ENCODE measurements at places on chromosomes 3 and 15. TPM values are rescaled to one million over a fixed set of nuclear protein-coding genes. Genes with fewer than 3 reads are reported as not detected.

TGM4 gene
- polyA plus RNA-seq: 0.11 TPM

PLA2G4D gene
- 0.04 TPM for polyA plus RNA-seq

SAXO2 gene
- 5.5 TPM for polyA plus RNA-seq

RPUSD3 gene
- 35.4 TPM for polyA plus RNA-seq

CHDH gene
- polyA plus RNA-seq: 6.7 TPM

C3orf70 gene
- polyA plus RNA-seq: 8.8 TPM

PLSCR2 gene
- polyA plus RNA-seq: 0.74 TPM

HTR3D gene
- polyA plus RNA-seq: not detected

DNA sequence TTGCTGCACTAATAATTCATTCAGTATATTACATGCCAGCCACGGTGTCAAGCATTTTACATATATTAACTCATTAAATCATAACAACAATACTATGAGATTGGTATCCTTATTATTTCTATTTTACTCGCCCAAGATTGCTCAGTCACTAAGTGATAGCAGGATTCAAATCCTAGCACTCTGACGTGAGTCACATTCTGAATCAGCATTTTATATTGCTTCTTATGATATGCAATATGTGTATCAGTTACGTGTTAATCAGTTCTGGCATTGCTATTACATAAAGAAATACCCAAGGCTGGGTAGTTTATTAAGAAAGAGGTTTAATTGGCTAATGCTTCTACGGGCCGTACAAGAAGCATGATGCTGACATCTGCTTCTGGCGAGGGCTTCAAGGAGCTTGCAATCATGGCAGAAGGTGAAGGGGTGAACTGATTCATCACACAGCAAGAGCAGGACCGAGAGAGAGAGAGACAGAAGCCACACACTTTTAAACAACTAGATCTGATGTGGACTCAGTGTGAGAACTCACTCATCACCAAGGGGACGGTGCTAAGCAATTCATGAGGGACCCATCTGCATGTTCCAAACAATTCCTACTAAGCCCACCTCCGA, 166.5 kb upstream of the TMCO5A start:
- no peak for DNase-seq

DNA sequence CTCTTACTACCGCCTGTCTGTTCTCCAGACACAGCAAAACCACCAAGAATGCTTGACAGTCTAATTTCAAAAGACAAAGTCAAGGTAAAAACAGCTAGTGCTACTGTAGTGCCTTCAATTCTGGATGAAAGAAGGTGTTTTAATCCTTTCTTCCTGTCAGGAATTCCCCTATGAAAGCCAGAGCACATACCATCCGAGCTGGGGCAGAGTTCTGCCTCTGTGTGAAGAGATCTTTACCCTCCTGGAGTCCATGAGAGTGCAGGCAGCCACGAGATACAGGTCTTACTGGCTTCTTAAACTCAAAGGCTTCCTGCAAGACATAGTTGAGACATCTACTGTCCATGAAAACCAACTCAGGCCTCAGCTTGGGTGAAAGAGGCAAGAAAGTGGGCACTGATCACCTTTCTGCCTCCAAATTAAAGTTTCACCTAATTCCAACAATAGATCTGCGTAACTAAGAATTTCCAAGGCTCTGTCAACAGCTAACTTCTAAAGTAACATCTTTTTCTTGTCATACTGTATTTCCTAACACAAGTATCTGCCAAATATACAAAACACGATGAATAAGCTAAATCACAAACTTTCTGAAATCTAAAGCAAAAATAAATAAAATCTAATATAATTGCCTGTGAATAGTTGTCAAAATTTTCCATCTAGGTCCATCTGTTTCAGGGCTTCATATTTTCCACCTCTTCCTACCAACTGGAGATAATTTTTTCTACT, 7.5 kb downstream of the CDC25A start:
- DNase-seq: no peak

GRCh38 chr3:138384976-138385375, 36.6 kb downstream of the MRAS start:
- no peak for DNase-seq

- DNase-seq: no peak
Observed at GRCh38 chr3:48492461-48493202, 11.3 kb downstream of the SHISA5 start.

DNA sequence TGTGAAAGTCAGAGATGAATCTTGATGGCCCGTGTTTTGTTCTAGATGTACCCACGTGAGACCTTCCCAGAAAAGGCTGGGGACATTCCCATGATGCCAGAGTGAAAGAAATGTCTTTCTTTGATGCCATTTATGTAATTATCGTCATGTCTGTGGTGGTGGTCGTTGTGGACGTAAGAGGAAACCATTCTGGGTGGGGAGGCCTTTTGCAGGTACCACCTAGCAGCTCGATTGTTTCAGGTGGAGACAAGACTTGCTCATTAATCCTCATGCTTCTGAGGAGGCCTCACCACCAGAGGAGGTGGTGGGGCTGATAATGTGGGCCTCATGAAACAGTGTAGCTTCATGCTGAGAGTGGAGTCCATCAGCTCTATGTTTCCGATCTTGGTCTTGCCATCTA, 58.1 kb upstream of the USP3 start:
- no peak for DNase-seq
